Stimulated activated CD4-positive, alpha-beta T cell treated with anti-CD3 and anti-CD28 coated beads, Interleukin-4, amount 100 ng/mL, for 4 hours (primary cell): ENCODE measurements at places on chromosomes 1 and 21.

GRCh38 chr1:201933840-201934430, 12.4 kb downstream of the LMOD1 start:
- no peak for DNase-seq

DNA sequence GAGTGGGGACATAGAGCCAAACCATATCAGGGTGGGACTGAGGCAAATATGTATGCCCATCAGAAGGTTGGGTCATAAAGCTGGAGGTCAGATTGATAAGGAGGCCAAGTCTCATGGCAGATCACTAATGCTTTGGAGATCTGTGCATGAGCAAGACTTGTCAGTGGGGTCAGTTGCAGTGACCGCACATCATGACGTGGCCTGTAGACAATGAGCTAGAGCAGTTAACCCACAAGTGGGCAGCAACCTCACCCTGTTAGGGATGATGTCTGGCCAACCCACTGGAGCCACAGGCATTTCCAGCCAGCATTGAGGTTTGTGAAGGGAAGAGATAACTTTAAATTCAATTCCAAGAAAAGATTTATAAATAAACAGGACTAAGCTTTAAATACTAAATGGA, 66.7 kb downstream of the XCL1 start:
- DNase-seq = no peak

GRCh38 chr1:119318466-119319309, 49.9 kb upstream of the HAO2 start:
- no peak for DNase-seq

DNA sequence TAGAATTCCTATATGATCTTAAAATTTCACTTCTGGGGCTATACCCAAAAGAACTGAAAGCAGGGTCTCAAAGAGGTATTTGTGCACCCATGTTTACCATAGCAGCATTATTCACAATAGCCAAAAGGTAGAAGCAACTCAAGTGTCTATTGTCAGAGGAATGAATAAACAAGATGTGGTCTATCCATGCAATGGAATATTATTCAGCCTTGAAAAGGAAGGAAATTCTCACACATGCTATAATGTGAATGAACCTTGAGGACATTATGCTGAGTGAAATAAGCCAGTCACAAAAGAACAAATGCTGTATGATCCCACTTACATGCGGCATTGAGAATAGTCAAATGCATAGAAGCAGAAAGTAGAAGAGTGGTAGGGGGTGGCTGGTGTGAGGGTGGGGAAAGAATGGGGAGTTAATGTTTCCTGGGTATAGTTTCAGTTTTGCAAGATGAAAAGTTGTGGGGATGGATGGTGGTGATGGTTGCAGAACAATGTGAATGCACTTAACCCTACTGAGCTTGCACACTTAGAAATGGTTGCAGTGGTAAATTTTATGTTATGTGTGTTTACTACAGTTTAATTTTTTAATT, 122.4 kb downstream of the TOMM20 start:
- DNase-seq = no peak

DNA sequence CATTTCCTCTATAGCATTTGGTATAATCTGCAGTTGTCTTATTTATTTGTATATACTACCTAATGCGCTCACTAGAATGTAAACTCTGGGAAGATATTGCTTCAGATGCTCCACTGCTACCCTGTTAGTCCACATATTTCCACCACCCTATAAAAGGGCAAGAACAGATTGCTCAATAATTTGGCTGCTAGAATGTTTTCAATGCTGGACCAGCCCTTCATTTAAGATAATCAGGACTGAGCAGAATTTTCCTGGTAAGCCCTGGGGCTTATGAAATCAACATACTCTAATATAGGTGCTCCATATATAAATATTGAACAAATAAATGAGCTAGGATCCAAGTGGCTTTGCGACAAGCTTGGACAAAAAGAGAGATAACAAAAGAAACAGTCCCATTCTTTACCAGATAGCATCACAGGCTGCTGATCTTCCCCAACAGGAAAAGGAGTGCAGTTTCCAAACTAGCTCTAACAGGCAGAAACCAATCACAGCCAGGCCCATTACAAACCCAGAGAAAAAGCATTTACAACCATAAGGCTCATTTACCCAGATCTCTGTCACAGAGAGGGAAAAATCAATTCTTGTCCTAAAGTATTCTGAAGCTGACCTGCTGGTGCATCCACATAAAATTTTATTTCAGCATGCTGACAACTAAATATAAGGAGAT, 8.3 kb downstream of the BCAR3 start:
- no peak for DNase-seq

DNA sequence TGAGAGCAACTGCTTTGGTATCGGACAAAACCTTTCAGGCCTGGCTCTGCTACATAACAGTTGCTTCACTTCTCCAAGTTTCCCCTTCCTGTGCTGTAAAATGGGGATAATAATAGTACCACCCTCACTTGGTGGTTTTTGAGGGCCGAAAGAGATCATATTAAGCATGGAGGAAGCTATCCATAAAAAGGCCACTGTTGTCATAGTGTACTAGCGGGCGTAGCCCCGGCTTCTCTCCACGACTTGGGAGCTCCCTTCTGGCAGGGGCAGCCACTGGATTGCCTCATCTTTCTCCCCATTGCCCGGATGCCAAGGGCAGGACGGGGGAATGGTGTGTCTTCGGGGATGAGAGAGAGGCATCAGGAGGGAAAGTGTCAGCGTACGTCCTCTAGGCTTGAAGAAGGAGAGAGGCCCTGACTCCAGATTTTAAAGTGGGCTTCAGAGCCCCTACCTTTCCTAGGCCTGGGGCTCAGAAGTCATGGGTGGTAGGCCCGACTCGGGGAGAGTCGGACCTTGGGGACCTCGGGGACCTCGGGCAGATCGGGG, 548 bp upstream of the MFSD2A start:
- DNase-seq = no peak
